ENCODE measurements at places on chromosomes 1 and 21.

- no peak for DNase-seq
These were observed 22.2 kb downstream of the F3 start for GRCh38 chr1:94519351-94519750.

GRCh38 chr1:65694126-65694525, 98.6 kb upstream of the PDE4B start:
- no peak for DNase-seq

DNA sequence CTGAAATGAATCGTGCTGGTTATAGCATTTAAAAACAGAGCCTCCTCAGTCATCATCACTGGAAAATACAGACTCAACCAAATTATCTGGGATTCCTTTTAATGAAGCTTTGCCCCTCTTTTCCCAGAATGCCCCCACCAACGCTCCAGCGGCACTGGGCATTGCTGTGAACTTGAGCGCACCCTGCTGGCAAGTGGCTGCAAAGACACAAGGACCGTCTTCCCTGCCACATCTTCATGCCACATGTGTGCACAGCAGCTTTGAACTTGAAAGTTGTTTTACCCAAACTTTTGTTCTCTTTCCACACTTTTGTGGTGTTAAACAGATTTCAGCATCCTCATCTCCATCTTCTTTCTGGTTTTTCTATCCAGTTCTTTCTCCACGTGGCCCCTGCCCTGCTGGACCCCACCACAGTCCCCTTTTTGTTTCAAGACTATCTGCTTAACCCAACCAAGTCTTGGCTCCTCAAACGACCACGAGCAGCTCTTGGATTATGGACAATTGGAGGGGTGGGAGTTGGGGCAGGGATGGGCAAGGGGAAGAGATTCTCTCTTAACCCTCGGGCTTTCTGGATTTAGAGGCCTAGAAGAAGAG, 12.8 kb upstream of the LMX1A start:
- peak; percentile 31 for DNase-seq

- DNase-seq: no peak
These were observed 146.8 kb upstream of the RAB4A start for GRCh38 chr1:229124116-229124515.

DNA sequence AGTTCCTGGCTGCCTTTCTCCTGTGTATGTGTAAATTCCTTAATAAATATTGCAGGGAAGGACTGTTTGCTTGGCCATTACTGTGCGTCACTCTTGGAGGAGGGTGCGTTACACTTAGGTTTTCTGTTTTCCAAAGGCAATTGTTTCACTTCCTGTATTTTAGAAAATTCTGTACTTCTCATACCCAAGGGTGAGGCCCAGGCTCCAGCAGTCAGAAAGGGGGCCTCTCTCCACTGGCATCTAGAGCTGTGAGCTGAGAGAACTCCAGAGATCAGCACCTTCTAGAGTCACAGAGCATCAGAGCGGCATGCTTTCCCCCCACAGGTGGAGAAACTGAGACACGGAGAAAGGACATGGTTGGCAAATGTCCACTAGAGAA, 27.0 kb upstream of the ZFP69B start:
- no peak for DNase-seq

GRCh38 chr1:25673962-25674806, 57.6 kb downstream of the MAN1C1 start:
- no peak for DNase-seq

- DNase-seq: no peak
These were observed 1571.3 kb upstream of the PRMT6 start for GRCh38 chr1:105485207-105485606.

GRCh38 chr1:241376701-241377100, 19.7 kb upstream of the RGS7 start:
- DNase-seq: no peak

GRCh38 chr1:8733484-8733883, 84.0 kb downstream of the RERE start:
- no peak for DNase-seq

DNA sequence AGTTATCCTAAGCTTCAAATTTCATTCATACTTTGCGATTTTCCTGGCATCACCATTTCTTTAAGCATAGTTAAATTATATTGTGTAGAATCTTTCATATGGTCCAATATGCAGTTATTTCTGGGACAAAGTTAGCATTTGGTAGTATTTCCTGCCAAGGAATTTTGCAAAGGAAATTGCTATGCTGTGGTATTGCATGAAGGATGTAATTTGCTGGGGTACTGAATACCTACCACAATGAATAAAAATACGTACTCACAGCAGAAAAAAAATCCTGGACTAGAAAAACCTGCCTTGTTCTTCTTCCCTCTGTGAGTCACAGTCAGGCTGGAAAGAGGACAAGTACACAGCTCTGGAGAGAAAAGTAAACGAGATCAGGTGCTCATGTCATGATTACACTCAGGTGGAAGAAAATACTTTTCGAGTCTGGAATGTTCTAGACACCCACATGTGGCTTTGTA, 241.2 kb downstream of the PTBP2 start:
- no peak for DNase-seq

- DNase-seq: no peak
These were observed 133.6 kb downstream of the DPYD start for GRCh38 chr1:97787231-97787630.
